Activated CD4-positive, alpha-beta T cell treated with anti-CD3 and anti-CD28 coated beads for 36 hours (primary cell): ENCODE measurements at places on chromosomes 4 and X. TPM values are rescaled to one million over a fixed set of nuclear protein-coding genes. Genes with fewer than 3 reads are reported as not detected.
A peak's percentile ranks its signal among the peaks of the same experiment; 100 is the strongest.

GRCh38 chrX:120308959-120309872, 2.0 kb downstream of the TMEM255A start:
- peaks cover 17% of the 10 kb centered on the region for H3K4me1 ChIP-seq
- H3K4me3 ChIP-seq: peak overlapping the region; percentile 77

- H3K27me3 ChIP-seq: no peaks in the 10 kb centered on the region
- no peak overlapping the region for H3K4me3 ChIP-seq
- H3K36me3 ChIP-seq: no peaks in the 10 kb centered on the region
- peaks cover 34% of the 10 kb centered on the region for H3K4me1 ChIP-seq
- H3K27ac ChIP-seq: no peak overlapping the region
Observed at GRCh38 chr4:37980246-37980645, 20.0 kb downstream of the PTTG2 start.

The ABCB7 gene
- total RNA-seq: 52.6 TPM

The AIMP1 gene
- total RNA-seq: 69.5 TPM

- peak within 1 kb of the TSS; percentile 57 for H3K4me3 ChIP-seq
- peaks cover 5% of the 10 kb centered on the region for H3K4me1 ChIP-seq
- peaks cover 1% of the 10 kb centered on the region for H3K36me3 ChIP-seq
- H3K27ac ChIP-seq: no peak within 1 kb of the TSS
- peaks cover 30% of the 10 kb centered on the region for H3K27me3 ChIP-seq
Observed at GRCh38 chr4:40749717-40750460, at the start of gene NSUN7. Gene NSUN7 (plus strand): TSS chr4:40749955. CDS start chr4:40750694, 739 bp downstream.

The TMPRSS11A gene
- not detected for total RNA-seq

DNA sequence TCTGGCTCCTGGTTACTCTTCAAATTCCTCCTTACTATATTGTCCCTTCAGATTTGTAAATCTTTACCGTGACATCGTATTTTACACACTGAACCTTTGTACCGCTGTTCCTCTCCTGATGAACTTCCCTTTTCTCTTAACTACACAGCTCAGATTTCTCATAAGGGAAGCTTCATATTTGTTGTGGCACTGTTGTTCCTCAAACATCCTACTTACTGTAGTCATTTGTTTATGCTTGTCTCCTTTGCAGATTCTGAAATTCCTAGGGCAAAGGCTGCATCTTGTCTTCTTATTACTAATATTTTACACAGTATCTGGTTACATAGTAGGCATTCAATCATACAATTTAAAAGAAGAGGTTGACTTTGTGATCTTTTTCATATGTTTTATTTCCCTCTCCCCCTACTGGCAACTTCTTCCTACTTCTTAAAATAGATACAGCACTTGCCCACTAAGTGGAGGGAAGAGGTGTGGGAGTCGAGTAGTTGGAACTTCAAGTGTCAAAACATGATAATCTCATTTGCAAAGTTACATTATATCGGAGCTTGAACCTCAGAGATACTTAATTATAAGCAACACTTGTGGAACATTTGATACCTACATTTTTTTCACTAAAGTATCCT, 50.0 kb downstream of the TET2 start:
- no peaks in the 10 kb centered on the region for H3K27me3 ChIP-seq
- DNase-seq: no peak
- H3K36me3 ChIP-seq: peaks cover 54% of the 10 kb centered on the region
- H3K27ac ChIP-seq: no peak overlapping the region

- H3K27me3 ChIP-seq: peaks cover 7% of the 10 kb centered on the region
- DNase-seq: no peak
- H3K4me1 ChIP-seq: peaks cover 3% of the 10 kb centered on the region
- H3K27ac ChIP-seq: no peak overlapping the region
- H3K4me3 ChIP-seq: no peak overlapping the region
- no peaks in the 10 kb centered on the region for H3K36me3 ChIP-seq
Observed at GRCh38 chr4:40586729-40587128, 42.9 kb downstream of the RBM47 start.

DNA sequence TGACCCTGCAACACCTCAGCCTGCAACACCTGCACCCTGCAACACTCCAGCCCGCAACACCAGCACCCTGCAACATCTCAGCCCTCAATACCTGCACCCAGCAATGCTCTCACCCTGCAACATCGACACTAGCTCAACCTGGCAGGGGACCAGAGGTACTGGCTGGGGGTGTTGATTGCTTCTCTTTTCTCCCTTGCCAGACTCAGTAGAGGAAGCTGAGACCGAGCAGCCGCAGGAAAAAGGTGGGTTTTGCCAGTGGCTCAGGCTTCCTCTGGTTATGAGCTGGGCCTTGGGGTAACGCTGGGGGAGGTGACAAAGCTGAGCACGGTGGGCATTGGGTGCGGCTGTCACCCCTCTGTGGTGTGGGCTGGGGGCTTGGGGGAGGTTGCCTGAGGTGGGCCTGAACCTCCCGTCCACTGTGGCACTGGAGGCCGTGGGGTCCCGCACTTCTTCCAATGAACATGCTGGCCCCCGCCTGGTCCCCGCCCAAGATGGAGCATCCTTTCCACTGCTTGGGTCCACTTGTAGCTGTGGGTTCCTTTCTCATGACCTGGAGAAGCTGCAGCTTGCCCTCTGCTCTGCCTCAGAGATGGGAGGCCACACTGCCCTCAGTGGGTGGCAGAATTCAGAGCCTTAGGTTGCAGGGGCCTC, 26.0 kb downstream of the SH3TC1 start:
- peaks cover 46% of the 10 kb centered on the region for H3K4me1 ChIP-seq
- no peak overlapping the region for H3K27ac ChIP-seq
- peaks cover 21% of the 10 kb centered on the region for H3K36me3 ChIP-seq
- H3K27me3 ChIP-seq: no peaks in the 10 kb centered on the region
- no peak for DNase-seq

GRCh38 chr4:55808186-55808585, 11.4 kb upstream of the EXOC1L start:
- H3K27ac ChIP-seq: no peak overlapping the region
- no peaks in the 10 kb centered on the region for H3K36me3 ChIP-seq
- H3K4me1 ChIP-seq: no peaks in the 10 kb centered on the region
- peaks cover 14% of the 10 kb centered on the region for H3K27me3 ChIP-seq
- H3K4me3 ChIP-seq: no peak overlapping the region
- no peak for DNase-seq

DNA sequence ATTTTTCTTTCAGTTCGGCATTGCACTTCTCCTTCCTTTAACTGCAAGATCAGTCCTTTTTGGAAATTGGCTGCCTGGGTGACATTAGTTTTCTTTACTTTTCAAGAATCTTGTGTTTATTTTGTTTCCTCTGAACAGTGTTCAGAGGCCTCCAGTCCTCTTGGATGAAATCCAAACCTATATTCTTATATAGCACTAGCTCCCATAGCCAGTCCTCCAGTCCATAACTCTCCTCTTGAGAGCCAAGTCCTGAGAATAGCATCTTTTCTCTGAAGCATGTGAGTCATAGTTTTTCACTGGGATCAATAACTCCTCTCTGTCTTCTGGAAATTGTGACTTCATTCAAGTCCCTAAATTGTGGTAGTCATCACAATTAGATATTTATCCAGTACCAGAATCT, 357.5 kb downstream of the RAPGEF2 start:
- H3K4me1 ChIP-seq: no peaks in the 10 kb centered on the region
- H3K36me3 ChIP-seq: no peaks in the 10 kb centered on the region
- H3K27ac ChIP-seq: no peak overlapping the region
- peaks cover 2% of the 10 kb centered on the region for H3K27me3 ChIP-seq
- no peak for DNase-seq

The PHEX gene
- 3.0 TPM for total RNA-seq

- no peak for DNase-seq
- no peak overlapping the region for H3K27ac ChIP-seq
- no peak overlapping the region for H3K4me3 ChIP-seq
- H3K27me3 ChIP-seq: peaks cover 17% of the 10 kb centered on the region
- H3K36me3 ChIP-seq: no peaks in the 10 kb centered on the region
- no peaks in the 10 kb centered on the region for H3K4me1 ChIP-seq
Observed at GRCh38 chr4:37322122-37322521, 77.6 kb downstream of the NWD2 start.

DNA sequence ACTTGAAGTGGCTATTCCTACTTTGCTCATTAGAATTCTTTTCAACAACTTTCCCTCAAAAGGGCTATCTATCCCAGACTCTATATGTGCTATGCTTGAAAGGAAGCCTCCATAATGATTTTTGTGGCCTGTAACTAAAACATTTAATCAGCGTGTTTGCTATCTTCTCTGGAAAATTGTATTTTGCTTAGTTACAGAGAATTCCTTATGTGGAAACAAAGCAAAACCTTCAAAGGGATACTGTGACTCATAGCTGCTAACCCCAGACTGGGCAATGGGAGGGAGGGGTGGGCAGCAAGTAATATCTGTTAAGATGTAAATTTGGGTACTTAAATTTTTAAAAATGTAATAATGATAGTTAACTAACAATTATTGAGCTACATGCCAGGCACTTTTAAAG, 3.7 kb downstream of the SLC25A14 start:
- peaks cover 2% of the 10 kb centered on the region for H3K36me3 ChIP-seq
- H3K27ac ChIP-seq: no peak overlapping the region
- no peak for DNase-seq
- no peak overlapping the region for H3K4me3 ChIP-seq
- H3K27me3 ChIP-seq: no peaks in the 10 kb centered on the region
